ENCODE measurements at places on chromosomes 16 and 17. TPM values are rescaled to one million over a fixed set of nuclear protein-coding genes. Genes with fewer than 3 reads are reported as not detected.

ABCA5 gene
- polyA plus RNA-seq = 8.1 TPM

NEUROD2 gene
- not detected for polyA plus RNA-seq

AOC2 gene
- polyA plus RNA-seq = 2.1 TPM

HS3ST3B1 gene
- polyA plus RNA-seq = 2.9 TPM

PSME3IP1 gene
- polyA plus RNA-seq = 63.1 TPM

OTOP2 gene
- not detected for polyA plus RNA-seq

LDAF1 gene
- 83.4 TPM for polyA plus RNA-seq

NACA2 gene
- polyA plus RNA-seq = not detected

TEKT3 gene
- polyA plus RNA-seq = 1.0 TPM

FSCN2 gene
- polyA plus RNA-seq = 0.43 TPM

KRTAP1-5 gene
- polyA plus RNA-seq = 0.11 TPM

IL21R gene
- 0.27 TPM for polyA plus RNA-seq

SMIM36 gene
- not detected for polyA plus RNA-seq

KNOP1 gene
- 11.0 TPM for polyA plus RNA-seq

AP1G1 gene
- 21.8 TPM for polyA plus RNA-seq

CWC25 gene
- 18.9 TPM for polyA plus RNA-seq

RAB37 gene
- 6.7 TPM for polyA plus RNA-seq

ZNF213 gene
- polyA plus RNA-seq = 16.0 TPM

KRTAP3-2 gene
- polyA plus RNA-seq = not detected

ADORA2B gene
- 2.6 TPM for polyA plus RNA-seq

PLA2G10 gene
- 1.4 TPM for polyA plus RNA-seq

MT1M gene
- polyA plus RNA-seq = 182 TPM

EFNB3 gene
- 0.86 TPM for polyA plus RNA-seq

SLC5A11 gene
- polyA plus RNA-seq = 0.03 TPM

EVPLL gene
- polyA plus RNA-seq = 0.84 TPM

SLC13A2 gene
- 0.03 TPM for polyA plus RNA-seq

CMTM2 gene
- not detected for polyA plus RNA-seq

PYY gene
- polyA plus RNA-seq = not detected

FOXC2 gene
- polyA plus RNA-seq = 0.73 TPM

ACLY gene
- polyA plus RNA-seq = 51.7 TPM

FN3K gene
- 13.4 TPM for polyA plus RNA-seq

ITGAE gene
- 34.6 TPM for polyA plus RNA-seq

CHST5 gene
- polyA plus RNA-seq = 0.09 TPM

Data from urinary bladder (tissue), 4 donors.